NCI-H1092 treated with DMSO at 0.1 percent for 48 hours (cell line): ENCODE measurements at places on chromosomes 7 and 10.

GRCh38 chr7:69448071-69448470 is 150.2 kb upstream of the AUTS2 start:
- no peak for DNase-seq

DNA sequence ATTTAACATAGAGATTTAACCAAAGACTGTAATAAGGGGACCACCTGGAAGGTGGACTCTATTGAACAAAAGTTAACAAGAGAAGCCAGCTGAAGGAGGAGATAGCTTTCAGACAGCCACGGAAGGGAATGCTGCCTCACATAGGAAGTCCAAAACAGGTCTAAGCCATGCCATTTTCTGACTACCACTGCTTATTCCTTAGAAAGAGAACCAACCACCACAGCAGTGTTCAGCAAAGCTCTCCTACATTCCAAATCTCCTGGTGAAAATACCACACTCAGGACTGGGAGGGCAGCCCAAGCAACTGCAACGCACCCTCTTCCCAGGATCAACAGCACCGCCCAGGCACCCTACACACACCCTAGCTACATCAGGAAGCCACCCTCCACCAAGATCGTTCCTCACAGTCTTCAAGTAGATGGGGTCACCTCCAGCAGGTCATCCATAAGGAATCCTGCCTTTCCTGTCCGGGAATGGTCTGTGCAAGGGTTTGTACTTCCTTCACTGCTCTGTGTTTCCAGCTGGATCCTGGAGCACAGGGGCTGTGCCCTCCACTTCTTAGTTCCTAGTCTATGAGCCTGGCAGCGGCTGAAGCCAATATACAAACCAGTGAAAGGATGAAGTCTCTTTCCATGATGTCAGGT is 2.5 kb downstream of the KIAA1549 start:
- DNase-seq, result no peak

- peak; percentile 69 for DNase-seq
These were observed 270.7 kb downstream of the ZNF33B start for GRCh38 chr10:42367532-42368230.

DNA sequence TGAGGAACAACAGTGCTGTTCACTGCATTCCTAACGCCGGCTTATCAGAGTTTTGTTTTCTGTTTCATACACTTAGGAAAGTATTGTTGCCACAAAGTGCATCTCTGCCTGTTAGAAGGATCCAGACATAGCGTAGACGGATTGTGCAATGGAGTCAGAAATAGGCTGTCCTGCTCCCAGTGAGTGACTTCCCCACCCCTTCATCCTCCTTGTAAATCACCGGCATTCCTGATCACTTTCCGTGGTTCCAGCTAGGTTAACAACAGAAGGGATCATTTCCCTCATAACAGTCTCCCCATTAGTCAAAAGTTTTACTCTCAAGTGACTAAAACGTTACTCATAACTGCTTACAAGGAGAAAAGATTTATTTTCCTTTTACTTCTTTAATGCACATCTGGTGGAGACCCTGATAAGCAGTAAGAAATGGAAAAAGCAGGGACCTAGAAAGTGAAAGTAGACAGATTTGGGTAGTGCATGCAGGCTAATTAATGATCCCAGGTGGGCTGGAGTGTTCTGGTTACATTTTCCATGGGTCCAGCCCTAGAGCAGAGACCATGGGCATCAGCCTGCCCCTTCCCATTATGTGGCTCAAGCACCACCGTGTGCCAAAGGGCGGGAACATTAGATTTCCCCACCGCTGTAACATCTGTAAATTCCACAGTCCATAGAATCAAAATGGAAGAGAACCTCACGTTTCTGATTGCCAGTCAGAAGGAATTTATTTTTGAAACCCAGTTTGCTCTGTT is 395.1 kb upstream of the GALNT17 start:
- no peak for DNase-seq

- DNase-seq, result no peak
These were observed 321.8 kb upstream of the NFE2L3 start for GRCh38 chr7:25830215-25830614.

- DNase-seq, result peak; percentile 9
These were observed 332.7 kb upstream of the LRGUK start for GRCh38 chr7:133794479-133794878.

DNA sequence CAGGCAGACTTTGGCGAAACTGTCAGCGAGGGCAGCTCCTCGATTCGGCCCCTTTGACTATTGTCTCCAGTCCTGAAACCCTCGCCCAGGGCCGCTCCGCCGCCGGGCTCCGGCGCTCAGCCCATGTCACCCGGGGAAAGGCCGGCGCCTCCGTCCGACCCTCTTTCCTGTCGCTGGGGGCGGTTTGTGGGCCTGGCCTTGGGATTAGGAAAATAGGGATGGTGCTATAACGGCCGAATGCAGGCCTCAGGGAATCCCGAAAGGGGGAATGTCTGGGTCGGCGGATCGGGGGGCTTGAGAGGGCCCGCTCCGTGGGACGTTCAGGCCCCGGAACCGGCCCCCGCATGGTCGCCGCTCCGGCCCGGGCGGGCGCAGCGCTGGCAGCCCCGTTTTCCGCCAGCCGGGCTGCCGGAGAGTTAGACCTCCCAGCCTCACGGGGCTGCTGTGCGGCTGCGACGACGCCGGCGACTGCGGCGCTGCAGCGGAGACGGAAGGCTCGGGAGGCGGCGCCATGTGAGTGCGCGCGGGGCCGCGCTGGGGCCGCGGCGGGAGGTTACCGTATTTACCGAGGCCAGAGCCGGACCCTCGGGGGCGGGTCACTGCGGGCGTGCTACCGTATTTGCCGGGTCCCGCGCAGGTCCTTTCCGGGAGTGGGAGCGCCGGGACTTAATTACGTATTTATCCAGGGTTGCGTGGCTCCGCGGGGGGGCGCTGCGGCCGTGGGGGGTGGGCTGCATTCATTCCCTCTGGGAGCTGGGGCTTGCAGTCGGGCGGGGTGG is 25.9 kb downstream of the ZNF775 start:
- DNase-seq, result peak; percentile 83

GRCh38 chr7:140262242-140262903 is 85.6 kb upstream of the KDM7A start:
- DNase-seq, result no peak

GRCh38 chr10:5530412-5530806 is 5.6 kb downstream of the CALML3 start:
- DNase-seq, result no peak

- DNase-seq, result no peak
These were observed 386.9 kb downstream of the POM121L12 start for GRCh38 chr7:53422291-53422690.

- no peak for DNase-seq
These were observed 67.9 kb upstream of the SRRM3 start for GRCh38 chr7:76133839-76134238.

DNA sequence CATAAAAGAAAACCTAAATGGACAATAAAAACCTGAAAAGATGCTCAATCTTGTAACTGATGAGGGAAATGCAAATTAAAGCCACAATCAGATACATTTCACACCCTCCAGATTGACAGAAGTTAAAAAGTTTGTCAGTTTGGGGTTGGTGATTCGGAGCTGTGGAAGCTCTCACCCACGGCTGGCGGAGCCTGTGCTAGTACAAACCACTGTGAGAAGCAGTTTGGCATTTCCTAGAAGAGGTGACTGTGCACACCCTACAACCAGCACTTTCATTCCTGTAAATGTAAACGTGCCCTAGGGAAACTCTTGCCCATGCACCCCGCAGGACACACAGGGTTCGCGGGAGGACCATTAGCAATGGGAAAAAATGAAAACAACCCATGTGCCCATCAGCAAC is 114.1 kb downstream of the BMS1 start:
- DNase-seq, result no peak

GRCh38 chr7:117592011-117592635 is 112.3 kb downstream of the CFTR start:
- DNase-seq, result no peak

GRCh38 chr10:59060852-59061251 is 115.6 kb upstream of the PHYHIPL start:
- no peak for DNase-seq

DNA sequence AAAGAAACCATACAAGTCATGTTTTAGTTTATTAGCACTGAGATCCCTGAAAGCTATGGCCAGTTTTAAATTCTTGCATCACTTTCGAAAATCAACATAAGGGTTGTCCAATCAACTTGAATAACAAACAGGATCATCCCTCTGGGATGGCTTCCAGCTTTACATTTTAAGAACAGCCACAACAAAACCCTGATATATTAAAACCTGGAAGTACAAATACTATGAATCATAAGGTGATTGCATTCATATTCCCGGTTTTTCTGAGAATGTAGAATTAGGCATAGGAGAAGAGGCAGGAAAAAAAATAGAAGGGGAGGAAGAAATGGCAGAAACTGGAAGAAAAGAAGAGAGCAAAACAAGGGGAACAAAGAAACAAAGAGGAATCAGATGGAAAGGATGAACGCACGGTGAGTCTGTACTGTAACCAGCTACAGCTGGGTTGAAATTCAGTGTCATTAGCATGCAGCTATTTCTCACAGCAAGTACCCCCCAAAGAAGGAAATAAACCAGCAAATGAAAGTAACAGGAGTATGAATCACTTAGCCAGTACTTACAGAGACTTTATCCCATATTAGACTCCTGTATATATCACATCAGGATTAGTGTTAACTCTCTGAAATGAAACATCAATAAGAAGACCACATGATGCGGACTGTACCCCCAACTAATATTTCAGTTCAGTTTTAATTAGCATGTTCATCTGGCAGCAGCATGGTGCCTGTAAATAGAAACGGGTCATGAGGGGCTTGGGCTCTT is 301.3 kb downstream of the RNLS start:
- DNase-seq, result no peak

- no peak for DNase-seq
These were observed 60.5 kb downstream of the CLEC2L start for GRCh38 chr7:139583826-139584553.

GRCh38 chr10:6135039-6135438 is 46.2 kb downstream of the RBM17 start:
- no peak for DNase-seq

GRCh38 chr10:30637881-30638467 is 8.4 kb upstream of the LYZL2 start:
- no peak for DNase-seq

DNA sequence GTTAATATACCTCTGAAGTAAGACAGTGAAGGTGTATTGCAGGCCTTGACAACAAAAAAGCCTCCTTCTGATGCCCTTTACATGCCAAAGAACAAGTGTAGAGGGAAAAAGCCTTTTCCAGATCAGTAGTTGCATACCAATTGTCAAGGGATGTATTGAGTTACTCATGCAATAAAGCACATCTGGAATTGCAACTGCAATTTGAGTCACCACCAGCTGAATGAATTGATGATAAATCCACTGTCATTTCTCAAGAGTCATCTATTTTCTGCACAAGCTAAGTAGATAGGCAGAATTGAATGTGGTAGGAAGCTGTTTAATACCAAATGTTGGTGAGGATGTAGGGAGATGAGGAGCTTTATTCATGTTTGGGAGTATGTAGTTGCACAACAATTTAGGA is 325.9 kb upstream of the SMIM30 start:
- DNase-seq, result no peak

DNA sequence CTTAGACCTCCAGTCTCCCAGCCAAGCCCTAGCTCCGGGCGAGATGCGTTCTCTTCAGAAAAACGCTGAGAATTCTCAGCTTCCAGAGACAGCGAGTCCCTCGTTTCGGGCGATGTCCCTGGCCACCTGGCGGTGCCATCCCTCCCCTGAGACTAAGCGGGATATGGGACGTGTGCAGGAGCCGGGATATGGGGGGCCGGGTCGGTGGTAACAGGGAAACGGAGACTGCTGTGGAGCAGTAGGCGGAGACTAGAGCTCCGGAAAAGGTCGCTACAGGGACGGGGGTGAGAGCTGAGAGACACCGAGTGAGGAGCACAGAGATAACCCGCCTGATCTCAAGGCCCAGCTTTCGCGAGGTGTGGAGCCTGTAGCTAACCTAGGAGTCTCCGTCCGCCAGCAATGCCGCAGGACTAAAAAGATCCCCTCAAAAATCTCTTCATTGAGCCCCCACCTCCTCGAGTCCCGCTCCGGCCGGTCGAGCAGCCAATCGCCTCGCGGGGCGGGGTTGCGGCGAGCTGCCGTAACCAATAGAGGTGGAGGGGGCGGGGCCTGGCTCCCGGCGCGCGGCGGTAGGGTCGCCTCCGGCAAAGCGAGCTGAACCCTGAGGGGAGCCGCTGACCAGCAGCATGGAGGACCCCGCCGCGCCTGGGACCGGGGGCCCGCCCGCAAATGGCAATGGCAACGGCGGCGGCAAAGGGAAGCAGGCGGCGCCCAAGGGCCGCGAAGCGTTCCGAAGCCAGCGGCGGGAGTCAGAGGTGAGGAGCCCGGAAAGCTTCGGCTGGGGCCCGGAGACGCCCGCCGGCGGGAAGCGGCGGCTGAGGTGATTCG is at the start of gene STRIP2:
Gene STRIP2, plus strand, starts transcription at position 586 of the 828 bp plus-strand sequence. Its CDS starts 41 bp downstream, at position 627.
- peak; percentile 93 for DNase-seq

DNA sequence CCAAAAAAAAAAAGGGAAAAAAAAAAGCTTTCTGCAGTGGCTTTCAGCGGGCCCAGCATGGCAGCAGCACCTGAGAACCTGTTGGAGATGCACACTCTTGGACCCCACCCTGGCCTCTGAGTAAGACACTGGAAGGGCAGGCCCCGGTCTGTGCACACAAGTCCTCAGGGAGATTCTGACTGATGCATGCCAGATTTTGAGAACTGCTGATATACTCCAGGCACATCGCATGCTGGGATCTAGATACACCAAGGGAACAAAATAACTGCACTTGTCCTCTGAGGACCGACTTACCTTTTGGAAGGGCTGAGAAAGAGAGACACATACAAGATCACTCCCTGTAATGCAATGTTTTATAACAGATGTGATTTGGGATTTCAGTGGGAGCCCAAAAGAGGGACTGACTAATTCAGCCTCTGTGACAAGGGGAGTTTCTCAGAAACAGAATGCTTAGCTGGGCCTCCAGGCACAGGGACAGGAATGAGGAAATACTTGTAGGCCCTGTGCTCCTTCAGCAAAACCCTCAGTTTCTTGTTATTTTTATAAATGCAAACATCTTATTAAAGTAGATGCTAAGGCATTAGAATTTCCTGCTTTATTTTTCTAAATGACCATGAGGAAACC is 8.2 kb downstream of the EGFR start:
- DNase-seq, result no peak

GRCh38 chr10:51001587-51001986 is 72.7 kb upstream of the PRKG1 start:
- DNase-seq, result peak; percentile 10

GRCh38 chr10:112203328-112204076 is 19.9 kb upstream of the GPAM start:
- DNase-seq, result no peak

- peak; percentile 99 for DNase-seq
These were observed 57.4 kb upstream of the CASD1 start for GRCh38 chr7:94452239-94452638.

DNA sequence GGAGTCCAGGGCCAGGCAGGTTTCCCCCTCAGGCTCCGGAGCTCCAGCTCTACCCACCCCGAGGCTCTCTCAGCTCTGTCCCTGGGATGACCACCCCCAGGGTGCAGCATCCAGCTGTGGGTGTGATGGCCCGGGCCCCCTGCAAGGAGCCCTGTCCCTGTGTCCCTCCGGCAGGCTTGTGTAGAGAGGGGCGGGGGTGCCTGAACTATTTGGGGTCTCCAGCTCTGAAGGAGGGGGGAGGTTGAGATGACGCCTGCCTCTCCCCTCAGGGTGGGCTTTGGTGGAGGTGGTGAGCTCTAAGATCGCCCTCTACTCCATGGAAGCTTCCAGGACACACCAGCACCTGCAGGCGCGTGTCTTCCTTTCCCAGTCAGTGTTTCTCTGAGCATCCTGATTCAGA is 39.4 kb downstream of the ADRA2A start:
- DNase-seq, result no peak
